Right hindlimb (tissue), 1 donor: ENCODE measurements at places on chromosomes 1 and 21.

DNA sequence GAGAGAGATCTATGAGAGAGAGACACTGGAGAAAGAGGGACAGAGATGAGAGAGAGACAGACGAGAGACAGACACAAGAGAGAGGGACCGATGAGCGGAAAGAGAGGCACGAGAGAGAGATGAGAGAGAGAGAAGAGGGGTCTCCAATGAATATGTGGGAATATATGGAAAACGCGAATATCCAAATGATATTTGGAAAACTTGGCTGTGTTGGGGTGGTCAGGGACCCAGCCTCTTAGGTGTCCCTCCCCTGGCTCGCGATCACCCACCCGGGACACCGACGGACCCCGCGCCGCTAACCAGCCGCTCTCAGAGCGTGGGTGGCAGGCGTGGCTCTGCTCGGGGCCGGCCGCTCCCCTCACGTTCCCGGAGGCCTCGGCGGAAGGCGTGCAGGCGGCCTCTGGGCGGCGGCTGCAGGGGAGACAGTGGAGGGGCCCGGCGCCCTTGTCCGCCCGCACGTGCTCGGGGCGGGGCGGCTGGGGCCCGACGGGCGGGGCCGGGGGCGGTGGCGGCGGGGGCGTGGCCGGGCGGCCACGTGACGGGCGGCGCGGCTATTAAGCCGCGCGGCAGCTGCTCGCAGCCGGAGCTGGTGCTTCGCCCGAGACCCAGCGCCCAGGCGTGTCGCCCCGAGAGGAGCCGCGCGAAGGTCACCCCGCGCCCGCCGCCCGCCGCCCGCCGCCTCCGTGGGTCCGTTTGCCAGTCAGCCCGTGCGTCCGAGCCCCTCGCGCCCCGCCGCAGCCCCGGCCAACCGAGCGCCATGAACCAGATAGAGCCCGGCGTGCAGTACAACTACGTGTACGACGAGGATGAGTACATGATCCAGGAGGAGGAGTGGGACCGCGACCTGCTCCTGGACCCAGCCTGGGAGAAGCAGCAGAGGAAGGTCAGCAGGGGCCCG, at the start of gene ACTN2:
TSS of gene ACTN2 (plus strand) at position 583 of the 898 bp plus-strand sequence. CDS start at position 758, 175 bp downstream.
- DNase-seq, result peak; percentile 78

DNA sequence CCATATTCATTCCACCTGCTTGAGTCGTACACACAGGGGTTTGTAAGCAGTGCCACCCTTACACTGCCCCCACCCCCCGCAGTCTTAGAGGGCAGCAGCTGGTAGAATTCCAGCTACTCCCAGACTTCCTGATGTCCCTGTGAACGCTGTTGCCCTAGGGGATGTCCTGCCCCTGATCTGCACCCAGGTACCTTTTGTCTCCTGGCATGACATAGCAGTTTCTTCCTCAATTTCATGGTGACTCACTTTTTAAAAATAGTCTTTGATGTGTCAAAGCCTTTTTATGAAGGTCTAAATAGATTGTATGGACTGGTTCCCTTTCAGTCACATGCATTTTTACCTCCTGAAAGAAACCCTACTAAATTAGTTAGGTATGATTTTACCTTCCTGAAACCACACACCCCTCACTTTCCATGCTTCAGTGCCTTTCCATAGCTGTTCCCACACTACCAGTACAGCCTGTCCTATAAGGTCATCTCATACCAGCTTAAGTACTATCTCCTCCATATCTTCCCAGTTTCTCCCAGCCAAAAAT, 76.4 kb downstream of the ST3GAL3 start:
- no peak for DNase-seq

DNA sequence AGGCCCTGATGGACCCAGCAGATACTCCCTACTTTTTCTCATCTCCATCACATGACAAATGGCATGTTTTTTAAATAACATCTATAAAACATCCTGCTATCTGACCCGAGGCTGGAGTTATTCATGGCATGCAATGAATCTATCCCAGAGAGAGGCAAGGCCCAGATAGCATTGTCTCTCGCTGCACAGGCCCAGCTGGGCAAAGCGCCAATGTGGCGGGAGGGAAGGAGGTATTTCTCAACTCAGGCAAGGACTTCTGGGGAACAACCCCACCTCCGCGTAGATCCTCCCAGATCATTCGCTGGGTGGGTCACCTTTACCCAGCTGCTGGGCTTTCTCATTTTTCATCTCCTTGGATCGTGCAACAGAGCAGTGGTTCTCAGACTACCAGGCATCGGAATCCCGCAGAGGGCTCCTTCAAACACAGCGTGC, 59.8 kb downstream of the ERG start:
- DNase-seq, result peak; percentile 35

- no peak for DNase-seq
Observed at GRCh38 chr1:102071451-102071850, 74.7 kb upstream of the OLFM3 start.

DNA sequence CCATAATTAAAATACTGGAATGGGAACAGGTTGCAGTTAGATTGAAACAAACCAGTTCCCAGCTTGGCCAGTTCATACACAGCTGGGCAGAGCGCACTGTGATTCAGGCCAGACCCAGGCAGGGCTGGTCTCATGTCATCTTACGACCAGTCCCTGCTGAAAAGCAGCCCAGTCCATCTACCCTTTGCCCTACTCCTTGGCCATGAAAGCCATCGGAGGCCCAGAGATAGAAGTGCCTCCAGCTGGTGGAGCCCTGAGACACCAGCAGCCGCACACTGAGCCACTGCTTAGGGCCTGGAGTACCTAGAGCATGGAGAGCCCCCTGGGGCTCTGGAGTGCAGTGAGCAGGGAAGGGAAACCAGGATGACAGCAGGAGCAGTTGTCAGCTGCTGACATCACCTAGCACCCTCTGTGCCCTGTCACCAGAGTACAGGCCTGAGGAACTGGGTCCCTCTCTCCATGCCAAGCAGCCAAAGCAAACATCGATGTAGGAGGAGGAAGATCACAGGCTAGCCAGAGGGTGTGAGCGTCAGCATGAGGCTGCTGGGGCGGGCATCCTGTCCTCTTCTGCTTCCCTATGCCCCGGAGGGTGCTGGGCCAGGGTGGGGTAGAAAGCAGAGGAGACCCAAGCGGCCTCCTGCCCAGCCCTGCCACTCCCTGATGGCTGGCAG, 34.2 kb upstream of the TMEM125 start:
- DNase-seq, result no peak

GRCh38 chr1:81424061-81424460, 376.7 kb upstream of the ADGRL2 start:
- no peak for DNase-seq

GRCh38 chr1:15406614-15407559, 2.8 kb upstream of the EFHD2 start:
- peak; percentile 76 for DNase-seq
